ENCODE measurements at places on chromosomes 11 and 22.
A peak's percentile ranks its signal among the peaks of the same experiment; 100 is the strongest.

- no peak for DNase-seq
Measured at GRCh38 chr22:50303848-50304527, 3.5 kb downstream of the PLXNB2 start.

GRCh38 chr11:122108192-122108799, 7.7 kb downstream of the BLID start:
- no peak for DNase-seq

- DNase-seq, result no peak
Measured at GRCh38 chr11:14980854-14981253, 8.7 kb upstream of the CALCA start.

DNA sequence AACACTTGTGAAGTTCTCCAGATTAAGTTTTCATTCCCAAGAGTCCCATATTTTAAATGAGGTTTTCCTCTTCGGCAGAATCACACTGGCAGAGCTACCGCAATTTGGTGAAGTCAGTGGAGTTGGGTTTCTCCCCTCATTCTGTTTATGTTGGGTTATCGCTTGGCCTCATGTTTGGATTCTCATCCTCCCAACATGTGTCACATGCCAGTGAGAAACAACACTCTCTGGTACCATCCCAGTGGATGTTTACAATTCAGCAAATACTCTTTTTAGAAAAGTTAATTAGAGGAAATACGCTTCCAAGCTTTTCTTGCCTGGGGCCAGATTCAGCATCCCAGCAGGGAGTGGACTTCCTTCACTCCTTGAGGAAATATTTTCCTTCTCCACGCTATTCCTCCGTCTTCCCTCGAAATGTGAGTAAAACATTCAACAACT, 2.1 kb downstream of the PAMR1 start:
- DNase-seq, result no peak

DNA sequence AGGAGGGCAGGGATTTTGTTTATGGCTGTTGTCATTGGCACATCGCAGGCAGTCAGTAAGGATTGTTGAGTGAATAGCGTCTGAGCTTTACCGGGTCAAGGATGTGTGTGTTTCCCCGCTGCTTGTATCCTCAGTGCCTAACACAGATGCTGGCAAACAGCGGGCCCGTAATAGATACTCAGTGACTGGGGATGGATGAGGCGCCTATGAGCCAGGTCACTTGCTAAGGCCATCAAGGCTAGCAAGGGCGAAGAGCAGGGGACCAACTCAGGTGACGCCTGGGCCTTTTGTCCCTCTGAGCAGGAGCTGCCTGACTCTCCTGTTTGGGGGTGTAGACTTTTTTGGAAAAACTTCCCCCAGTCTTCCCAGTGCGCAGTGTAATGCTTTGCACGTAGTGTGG, 118.1 kb downstream of the HIPK3 start:
- no peak for DNase-seq

DNA sequence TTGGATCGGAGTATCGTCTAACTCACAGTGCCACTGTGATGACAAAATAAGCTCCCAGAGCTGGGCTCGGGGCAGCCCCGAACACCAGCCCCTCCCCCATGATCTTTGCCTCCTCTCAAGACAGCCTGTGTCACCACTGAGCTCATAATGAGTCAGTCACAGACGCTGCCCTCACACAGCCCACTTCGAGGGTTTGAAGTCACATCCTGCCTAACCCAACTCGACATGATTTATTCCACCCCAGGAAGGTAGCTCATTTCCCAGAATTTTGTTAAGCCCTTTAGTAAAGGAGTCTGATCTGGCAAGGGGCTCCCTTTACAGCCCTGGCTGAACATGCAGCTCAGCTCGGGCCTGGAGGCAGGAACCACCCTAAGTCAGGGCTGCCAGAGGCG, 22.8 kb downstream of the MYH9 start:
- DNase-seq, result peak; percentile 73

- DNase-seq, result no peak
Measured at GRCh38 chr22:37145180-37146050, 4.3 kb downstream of the IL2RB start.

DNA sequence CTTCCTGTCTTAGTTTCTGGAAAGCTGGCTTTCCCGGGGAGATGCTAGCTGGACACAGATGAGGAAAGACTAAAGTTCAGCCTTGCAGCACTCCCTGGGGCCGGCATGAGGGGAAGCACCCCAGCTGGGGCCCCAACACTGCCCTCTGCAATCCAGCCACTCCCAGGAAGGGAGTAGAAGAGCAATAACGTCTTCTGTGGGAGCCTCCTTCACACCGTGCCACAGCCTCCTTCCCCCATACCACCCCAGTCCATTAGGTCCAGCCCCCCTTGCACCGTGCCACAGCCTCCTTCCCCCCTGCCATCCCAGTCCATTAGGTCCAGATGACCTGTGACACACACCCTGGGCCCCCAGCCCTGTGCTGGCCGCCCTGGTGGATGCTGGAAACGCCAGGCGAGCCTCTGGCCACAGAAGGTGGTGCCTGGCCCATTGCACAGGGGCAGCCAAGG, 44.1 kb upstream of the PRDM11 start:
- no peak for DNase-seq
